ENCODE measurements at places on chromosomes 5 and 9.

DNA sequence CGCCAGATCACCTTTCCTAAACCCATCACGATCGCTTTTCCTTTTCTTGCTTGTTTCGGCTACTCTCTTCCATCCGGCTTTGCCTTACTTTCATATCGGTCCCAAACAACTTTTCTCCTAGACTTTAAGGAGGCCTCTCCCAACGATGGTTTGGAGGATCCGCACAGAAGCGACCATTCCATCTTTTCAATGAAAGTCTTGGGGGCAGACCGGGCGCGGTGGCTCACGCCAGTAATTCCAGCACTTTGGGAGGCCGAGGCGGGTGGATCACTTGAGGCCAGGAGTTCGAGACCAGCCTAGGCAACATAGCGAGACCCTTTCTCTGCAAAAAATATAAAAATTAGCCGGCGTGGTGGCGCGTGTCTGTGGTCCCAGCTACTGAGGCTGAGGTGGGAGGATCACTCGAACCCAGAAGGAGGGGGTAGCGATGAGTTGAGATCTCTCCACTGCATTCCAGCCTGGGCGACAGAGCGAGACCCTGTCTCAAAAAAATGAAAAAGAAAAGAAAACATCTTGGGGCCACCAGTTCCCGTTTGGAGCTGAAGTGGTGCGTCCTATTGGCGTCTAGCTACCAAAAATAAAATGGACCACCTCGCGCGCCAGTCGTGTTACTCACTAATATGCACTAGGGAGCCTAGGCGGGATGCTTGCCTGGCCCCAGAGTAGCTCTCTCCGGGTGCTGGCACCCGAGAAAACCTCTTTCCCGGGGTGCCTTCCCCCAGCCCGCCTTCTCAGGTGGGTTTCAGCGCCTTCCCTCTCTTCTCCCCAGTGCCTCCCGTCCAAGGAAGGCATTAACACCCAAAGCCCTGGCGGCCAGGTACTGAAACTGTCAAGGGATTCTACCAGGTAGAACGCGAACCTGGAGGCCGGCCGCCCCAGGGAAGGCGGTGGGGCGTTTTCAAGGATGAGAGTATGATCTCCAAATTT is 800 bp upstream of the AP3B1 start:
- no peak for DNase-seq

GRCh38 chr9:652914-653313 is 188.6 kb upstream of the DMRT1 start:
- DNase-seq = no peak

- no peak for DNase-seq
Measured at GRCh38 chr5:22787807-22788206, 65.3 kb downstream of the CDH12 start.

GRCh38 chr9:26399556-26399955 is 493.0 kb downstream of the CAAP1 start:
- DNase-seq = no peak

DNA sequence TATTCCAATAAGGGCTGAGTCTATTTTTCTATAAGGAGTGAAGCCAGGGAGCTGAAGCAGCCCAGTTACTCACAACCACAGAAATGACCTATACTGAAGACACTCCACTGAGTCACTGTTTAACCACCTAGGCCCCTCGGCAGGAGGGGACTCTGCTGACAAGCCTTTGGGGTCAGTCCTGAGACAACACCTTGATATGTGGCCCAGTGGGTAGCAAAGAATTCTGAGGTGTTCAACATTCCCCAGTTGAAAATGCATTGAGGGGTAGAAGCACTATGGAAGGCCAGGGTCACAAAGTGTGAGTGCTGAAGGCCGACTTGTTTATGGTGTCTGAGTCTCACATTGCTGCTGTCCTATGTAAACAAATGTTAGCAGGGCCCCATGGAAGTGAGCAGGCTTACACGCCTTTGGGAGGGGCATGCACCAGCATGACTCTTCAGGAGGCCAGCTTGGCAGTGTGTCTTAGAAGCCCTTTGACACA is 112.6 kb upstream of the NFIL3 start:
- DNase-seq = no peak

GRCh38 chr9:113528088-113528487 is 64.6 kb downstream of the RGS3 start:
- no peak for DNase-seq

- DNase-seq = no peak
Measured at GRCh38 chr5:50995285-50995942, 329.0 kb downstream of the PARP8 start.

DNA sequence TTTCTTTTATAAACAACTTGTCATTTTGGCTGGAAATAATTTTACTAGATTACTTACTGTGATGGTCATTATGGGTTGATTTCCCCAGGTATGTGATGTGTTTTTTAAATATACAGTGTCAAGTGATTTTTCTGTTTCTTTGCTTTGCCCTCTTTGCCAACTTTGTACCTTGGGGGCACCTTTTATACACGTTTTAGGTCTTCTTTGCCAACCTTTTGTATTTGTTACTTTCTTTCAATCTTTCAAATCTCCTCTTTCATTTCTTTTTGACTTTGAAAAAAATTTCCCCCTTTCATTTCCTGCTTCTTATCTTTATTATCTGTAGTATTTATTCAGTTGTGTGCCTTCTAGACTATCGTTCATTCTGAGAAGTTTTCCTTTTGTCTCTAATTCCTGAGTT is 65.4 kb upstream of the DHFR start:
- no peak for DNase-seq

DNA sequence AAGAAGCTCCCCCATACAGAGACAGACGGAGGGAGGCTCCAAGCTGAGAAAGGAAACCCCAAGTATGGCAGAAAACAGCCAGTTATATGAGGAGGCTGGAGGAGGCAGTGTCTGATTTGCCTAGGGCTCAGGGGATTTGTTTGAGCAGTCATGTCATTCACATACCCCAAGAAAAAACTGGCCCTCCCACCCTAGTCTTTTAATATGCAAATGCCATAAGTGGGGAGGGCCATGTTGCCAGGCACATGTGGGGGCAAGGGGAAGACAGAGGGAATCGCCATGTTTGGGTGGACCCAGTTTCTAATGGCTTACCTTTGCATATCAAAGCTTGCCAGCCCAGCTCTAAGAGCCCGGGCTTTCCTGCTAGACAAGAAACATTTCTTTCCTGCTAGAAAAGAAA is 1163.8 kb downstream of the TAF11L14 start:
- no peak for DNase-seq

GRCh38 chr5:142740474-142741242 is 29.5 kb upstream of the ARHGAP26 start:
- DNase-seq = no peak

DNA sequence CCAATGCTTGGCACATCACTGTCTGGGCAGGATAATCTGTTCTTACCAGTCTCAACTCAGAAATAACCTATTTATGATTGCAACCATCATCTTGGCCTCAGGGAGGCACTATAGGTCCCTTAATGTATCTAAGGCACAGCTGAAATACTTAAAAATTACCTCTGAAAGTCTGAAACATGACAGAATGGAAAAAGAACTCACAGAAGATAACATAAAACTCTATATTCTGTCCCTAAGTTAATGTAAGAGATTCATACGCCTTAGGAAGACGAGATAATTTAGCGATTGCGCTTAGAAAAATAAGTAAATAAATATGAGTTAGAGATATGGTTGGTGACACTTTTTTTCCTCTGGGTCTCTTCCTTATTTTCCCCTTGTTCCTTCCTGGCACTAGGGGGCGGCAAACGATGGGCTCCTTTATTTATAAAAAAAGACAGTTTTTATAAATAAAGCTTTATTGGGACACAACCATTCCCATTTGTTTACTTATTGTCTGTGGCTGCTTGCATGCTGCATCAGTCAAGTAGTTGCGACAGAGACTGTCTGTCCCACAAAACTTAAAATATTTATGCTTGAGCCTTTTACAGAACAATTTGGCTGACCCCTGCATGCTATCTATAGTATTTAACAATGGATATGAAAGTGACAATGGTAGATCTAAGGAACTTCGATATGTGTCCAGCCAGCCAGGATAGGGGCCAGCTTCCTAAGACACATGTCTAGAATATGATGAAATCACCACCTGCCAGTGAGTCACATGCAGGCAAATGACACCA is 79.6 kb downstream of the PDE4D start:
- DNase-seq = no peak

DNA sequence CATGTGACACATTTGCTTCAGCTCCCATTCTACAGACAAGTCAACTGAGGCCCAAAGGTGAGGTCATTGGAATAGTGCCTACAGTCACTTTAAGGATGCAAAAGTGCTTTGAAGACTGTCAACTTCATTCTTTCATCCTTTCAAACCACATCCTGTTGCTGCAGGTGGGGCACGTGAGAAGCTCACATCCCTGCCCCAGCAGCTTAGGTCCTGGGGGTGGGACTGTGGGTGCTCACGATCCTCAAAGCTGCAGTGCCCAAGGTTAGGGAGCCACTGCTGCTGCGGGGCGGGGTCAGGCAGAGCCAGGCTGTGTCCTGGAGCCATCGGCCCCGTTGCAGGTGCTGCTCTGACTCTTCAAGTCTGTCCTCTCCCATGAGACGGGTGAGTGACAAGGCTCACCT is 57.9 kb upstream of the IER5L start:
- DNase-seq = no peak

DNA sequence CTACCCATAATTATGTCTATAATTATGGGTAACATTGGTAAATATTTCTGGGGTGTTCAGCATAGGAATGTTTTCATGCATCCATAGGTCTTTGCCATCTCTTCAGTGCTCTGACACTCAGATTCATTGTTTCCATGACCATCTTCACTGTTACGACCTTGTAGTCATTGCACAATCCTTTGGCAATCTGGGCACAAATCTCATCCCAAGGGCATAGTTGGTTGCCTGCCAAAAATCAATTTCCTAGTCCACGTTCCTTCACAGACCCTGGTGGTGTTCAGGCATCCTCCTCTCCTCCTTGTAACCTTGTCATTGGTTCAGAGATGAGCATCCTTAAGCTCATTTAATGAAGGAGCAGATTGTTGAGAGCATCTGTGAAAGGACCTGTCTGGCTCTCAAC is 1400.7 kb downstream of the CDH12 start:
- DNase-seq = no peak

- no peak for DNase-seq
Measured at GRCh38 chr9:126623314-126623666, 9.6 kb downstream of the LMX1B start.

- no peak for DNase-seq
Measured at GRCh38 chr9:129597355-129598088, 23.4 kb downstream of the C9orf50 start.

GRCh38 chr5:69431424-69432303 is 16.7 kb downstream of the MARVELD2 start:
- no peak for DNase-seq

- DNase-seq = no peak
Measured at GRCh38 chr5:98463676-98464075, 309.8 kb upstream of the RGMB start.

- no peak for DNase-seq
Measured at GRCh38 chr5:36228505-36228904, 13.2 kb downstream of the NADK2 start.

- DNase-seq = no peak
Measured at GRCh38 chr9:31776471-31776870, 608.0 kb upstream of the ACO1 start.

DNA sequence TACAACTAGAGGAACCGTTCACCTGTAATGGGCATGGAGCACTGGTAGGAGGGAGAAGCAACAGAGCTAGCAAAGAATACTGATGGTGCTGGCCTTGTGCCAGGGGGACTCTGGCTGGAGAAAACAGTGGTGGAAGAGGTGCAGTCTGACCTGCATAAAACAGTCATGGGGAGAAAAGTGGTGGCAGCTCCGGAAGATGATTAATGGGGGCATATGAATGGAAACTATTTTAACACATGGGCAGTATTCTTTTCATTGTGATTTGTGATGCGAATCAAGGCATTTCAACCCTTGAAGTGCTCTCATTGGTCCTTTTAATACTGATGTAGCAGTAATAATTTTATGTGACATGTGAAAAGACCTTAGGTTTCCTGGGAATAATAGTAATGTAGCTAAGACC is 219.6 kb downstream of the ADAMTS6 start:
- DNase-seq = no peak

DNA sequence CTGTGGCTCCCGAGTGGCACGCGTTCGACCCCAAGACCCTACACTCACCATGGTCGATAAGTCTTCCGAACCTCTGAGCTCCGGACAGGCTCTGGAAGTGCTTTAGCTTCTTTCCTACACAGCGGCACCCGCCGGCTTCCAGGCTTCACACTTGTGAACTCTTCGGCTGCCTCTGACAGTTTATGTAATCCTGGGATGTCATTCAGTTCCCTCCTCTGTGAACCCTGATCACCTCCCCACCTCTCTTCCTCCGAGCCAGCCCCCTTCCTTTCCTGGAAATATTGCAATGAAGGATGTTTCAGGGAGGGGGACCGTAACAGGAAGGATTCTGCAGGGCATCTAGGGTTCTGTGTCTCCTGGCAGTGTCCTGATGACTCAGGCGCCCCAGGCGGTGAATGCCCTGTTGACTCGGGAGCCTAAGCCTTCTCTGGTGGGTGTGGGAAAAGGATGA is at the start of gene CD14:
Gene CD14 (minus strand): TSS at position 155 of the 451 bp plus-strand sequence. CDS start 104 bp downstream, at position 51.
- DNase-seq = no peak

- DNase-seq = no peak
Measured at GRCh38 chr5:36656556-36656955, 50.1 kb downstream of the SLC1A3 start.

GRCh38 chr9:83633255-83633654 is 10.3 kb downstream of the IDNK start:
- DNase-seq = no peak

- no peak for DNase-seq
Measured at GRCh38 chr9:72133365-72134035, 15.7 kb upstream of the GDA start.

GRCh38 chr9:70481471-70481870 is 67.0 kb upstream of the KLF9 start:
- DNase-seq = no peak

GRCh38 chr9:78470216-78470615 is 173.3 kb downstream of the PSAT1 start:
- no peak for DNase-seq

DNA sequence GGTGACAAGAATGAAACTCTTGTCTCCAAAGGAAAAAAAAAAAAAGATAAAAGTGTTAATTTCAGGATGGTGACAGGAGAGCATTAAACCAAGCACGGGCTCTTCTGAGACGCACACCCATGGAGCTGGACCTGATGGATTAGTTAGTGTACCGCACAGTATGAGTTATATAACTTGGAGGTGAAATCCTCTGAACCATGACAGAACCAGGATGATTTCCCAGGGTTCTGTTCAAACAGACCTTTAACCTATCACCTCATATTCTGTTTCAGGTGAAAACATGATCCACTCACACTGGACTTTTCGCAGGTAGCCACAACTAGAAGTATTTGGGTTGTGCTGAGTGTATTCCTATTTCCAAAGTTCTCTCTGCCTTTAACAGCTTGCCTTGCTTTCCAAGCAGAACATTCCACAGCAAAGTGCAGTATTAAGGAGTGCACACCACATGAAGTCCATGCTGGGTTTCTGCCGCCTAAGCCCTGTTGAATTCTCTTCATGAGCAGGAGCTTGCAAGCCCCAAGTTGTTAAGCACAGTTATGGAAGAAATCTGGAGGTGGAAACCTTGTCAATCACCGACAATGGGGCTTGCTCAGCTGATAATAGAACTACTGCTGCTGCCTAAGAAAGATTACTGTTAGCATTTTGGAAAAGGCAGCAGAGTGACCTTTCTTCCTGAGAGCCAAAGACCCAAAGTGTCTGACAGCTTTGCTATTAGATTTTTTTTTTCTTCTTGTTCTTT is 461.7 kb downstream of the TLE1 start:
- no peak for DNase-seq

GRCh38 chr5:179292681-179293635 is 52.3 kb downstream of the ADAMTS2 start:
- DNase-seq = no peak

Data from COLO829 (cell line).